ENCODE measurements at places on chromosomes 6 and 20.

DNA sequence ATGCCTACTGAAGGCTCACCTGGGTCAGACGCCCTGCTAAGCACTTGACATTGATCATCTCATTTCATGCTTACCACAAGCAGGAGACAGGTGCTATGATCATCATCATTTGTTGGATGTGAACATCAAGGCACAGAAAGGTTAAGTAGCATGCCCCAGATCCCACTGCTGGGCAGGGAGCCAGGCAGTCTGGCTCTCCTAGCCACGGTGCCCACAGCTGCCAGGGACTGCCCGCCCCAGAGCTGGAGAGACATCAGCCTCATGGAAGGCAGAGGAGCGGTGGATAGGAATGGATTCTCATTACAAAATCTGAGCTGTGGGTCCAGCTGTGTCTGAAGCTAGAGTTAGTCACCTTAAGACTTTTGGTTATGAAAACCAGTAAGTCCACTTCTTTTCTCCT lies 3.6 kb downstream of the SULF2 start:
- DNase-seq, result no peak

DNA sequence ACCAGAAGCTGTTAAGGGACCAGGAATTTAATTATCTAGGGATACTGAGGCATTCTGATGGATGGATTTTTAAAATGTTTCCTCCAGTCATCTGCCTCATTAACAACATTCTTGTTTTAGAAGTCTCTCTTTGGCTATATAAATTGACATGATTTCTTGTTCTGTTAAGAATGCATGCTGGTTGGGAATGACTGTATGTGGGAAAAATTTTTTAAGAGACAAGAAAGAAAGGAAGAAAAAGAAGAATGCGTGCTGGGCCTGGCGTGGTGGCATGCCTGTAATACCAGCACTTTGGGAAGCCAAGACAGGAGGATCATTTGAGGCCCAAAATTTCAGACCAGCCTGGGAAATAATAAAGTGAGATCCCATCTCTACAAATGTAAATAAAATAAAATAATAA lies 203.6 kb downstream of the GJA1 start:
- DNase-seq, result no peak

- DNase-seq, result no peak
Observed at GRCh38 chr20:47353692-47354463, 2.6 kb downstream of the ZMYND8 start.

- DNase-seq, result no peak
Observed at GRCh38 chr6:145332011-145332410, 403.3 kb downstream of the EPM2A start.

GRCh38 chr6:106084989-106085691 lies 996 bp upstream of the PRDM1 start:
- DNase-seq, result no peak

GRCh38 chr20:63154395-63154794 lies 61.5 kb downstream of the YTHDF1 start:
- DNase-seq, result no peak

DNA sequence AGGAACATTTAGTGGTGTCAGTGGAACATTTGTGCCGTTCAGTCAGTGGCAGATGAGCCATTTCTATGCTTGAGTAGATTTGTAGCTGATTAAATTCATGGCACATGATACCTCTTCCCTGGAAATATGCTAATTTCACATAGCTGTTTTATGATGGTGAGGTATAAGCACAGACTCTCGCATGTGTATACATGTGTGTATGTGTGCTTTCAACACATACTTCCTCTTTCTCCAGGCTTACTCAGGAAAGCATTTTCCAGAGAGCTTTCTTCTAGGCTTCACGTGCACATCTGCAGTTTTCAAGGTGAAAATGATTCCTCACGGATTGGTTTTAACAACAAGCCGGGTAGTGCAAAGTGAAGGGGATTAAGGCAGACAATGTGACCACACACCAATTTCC lies 396.5 kb downstream of the HDGFL1 start:
- no peak for DNase-seq

DNA sequence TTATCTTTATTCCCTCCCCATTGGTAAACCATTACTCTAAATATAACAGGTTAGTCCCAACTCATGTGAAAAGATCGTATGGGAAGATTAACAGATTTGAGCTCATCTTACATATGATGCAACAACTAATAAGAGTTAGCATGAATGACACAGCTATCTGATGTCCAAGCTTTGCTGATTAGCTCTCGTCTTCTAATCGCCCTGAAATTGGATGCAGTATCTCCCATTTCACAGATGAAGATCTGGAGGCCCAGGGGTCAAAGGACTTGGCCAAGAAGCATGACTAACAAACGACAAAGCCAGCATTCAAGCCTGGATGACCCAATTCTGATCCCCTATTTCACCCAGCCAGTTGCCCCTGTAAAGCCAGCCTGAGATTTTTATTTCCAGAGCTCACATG lies 8.4 kb upstream of the BMP7 start:
- no peak for DNase-seq

DNA sequence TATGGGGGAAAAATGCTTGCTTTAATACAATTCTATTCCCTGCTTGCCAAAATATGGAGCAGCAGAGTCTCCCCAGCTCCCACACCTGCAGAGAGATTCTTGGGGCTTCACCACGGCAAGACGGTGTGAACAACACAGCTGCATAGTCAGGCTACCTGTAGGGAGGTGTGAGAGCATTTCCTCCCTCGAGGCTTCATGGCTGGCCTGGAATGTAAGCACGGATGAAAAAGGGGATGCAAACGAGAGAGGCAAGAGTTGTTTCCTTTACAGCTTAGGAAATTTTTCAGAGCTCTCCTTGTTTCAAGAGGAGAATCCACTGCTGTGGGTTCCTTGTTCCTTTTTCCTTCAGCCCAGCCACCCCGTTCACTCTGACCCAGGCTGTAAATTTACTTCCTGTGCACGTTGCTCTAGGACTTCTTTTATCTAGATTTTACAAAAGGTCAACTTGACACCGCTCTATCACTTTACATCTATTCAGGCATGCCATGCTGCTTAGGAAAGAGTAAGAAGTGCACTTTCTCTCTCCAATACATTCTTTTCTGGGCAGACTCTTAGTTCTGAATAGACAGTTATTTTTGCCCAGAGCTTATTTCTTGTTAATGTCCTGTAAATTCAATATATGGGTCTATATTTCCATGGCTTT lies 197.1 kb downstream of the KHDC1L start:
- DNase-seq, result no peak

GRCh38 chr6:125314009-125314581 lies 12.3 kb upstream of the HDDC2 start:
- peak; percentile 50 for DNase-seq

DNA sequence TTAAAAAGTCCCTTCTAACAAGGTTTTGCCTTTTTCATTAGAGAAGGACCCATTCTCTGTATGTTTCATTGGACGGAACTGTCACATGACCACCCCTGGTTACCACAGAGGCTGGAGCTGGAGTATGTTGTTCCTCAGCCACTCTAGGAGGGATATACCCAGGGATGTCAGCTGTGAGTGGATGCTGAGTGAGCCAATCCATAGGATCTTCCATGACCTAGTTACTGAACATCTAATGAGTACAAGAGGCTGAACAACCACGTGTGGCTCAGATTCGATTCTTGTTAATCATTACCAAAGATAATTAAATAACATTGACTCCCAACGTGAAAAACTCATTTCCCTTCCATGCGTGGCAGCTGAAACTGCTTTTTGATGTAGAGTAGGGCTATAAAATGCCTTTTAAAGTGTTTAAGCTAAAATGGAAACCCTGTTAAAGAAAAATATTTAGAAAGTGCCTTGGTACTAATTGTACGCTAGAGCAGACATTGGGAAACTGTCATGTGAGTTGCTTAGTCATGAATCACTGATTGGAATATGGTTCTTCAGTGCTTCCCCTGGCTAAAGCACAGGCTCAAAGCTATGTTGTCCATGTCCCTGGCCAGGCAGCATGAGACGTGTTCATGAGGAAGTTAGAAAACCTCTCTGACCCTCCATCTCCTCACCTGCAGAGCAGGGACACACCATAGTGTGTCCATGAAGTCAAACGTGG lies 256.1 kb downstream of the ZNF217 start:
- no peak for DNase-seq

DNA sequence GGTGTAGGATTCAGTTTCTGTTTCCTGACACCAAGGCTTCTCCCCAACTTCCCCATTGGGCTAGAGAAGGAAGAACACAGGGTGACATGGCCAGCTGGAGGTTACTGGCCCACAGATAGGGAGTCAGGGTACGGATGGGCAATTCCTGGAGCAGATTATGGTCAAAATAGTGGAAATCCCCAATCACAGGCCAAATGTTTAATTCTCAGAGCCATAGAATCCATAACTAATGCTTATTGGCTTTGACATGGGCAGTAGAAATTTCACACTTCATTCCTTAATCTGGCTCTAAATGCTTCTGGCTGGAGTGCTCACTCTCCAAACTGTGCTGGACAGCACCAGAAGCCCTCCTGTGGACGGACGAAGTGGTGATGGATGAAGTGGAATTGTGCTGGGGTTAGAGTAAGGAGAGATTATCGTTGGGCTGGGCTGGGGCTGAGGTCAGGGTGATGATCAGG lies 887 bp downstream of the SIGLEC1 start:
- no peak for DNase-seq

GRCh38 chr20:9100691-9101090 lies 31.8 kb downstream of the PLCB4 start:
- DNase-seq, result no peak

GRCh38 chr20:9520086-9520485 lies 5.7 kb downstream of the LAMP5 start:
- no peak for DNase-seq

- DNase-seq, result no peak
Observed at GRCh38 chr20:42747765-42748411, 441.8 kb downstream of the PTPRT start.

DNA sequence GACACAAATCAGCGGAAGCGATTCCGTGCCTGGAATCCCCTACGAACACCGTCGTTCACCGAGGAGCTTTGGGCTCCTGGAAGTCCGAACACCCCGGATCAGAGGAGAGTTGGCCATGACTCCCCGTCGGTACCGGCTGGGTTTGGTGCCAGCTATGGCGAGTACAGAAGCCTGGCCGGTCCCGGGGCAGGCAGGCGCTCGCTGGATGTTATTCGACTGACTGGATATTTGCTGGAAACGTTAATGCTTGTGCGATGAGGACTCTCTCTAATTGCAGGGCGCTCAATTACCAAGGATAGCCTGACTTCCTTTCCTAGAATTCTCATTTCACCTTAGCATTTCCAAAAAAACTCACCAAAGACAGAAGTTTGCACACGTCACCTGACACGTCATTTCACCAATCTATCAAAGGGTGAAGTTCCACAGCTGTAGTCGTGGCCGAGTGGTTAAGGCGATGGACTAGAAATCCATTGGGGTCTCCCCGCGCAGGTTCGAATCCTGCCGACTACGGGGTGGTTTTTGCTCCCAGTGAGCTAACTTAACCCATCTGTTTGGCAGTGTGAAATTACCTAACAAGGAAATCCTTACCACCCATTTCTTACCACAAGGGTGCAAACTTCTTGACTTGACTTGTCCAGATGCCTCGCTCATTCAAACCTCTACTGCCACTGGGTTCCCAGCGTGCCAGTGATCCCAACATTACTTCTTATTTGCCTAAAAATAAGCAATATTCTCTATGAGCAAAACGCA lies 22.7 kb upstream of the ZNF184 start:
- peak; percentile 49 for DNase-seq

DNA sequence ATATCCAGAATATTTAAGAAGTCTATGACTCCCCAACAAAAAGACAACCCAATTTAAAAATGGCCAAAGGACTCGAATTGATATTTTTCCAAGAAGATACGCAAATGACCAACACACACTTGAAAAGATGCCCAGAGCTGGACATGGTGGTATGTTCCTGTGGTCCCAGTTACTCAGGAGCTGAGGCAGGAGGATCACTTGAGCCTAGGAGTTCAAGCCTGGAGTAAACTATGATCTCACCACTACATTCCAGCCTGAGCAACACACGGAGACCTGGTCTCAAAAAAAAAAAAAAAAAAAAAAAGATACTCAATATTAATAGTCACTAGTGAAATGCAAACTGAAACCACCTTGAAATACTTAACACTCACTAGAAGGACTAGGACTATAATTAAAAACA lies 12.2 kb upstream of the ARMC2 start:
- DNase-seq, result no peak

DNA sequence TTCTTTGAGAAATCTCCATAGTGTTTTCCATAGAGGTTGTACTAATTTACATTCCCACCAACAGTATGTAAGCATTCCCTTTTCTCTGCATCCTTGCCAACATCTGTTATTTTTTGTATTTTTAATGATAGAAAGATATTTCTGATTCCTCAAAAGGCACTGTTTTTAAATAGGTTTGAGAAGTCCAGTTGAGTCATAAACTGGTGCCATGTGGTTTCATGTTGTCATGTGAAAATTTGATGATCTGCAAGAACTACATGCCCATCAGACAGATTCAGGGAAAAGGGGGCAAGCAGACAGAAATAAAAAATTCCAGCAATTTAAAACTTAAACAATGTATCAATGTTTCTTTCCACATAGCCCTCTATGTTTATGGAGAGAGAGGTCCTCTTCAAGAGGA lies 227.5 kb downstream of the KCNQ5 start:
- DNase-seq, result no peak

- no peak for DNase-seq
Observed at GRCh38 chr6:45587229-45588060, 209.7 kb upstream of the SUPT3H start.

DNA sequence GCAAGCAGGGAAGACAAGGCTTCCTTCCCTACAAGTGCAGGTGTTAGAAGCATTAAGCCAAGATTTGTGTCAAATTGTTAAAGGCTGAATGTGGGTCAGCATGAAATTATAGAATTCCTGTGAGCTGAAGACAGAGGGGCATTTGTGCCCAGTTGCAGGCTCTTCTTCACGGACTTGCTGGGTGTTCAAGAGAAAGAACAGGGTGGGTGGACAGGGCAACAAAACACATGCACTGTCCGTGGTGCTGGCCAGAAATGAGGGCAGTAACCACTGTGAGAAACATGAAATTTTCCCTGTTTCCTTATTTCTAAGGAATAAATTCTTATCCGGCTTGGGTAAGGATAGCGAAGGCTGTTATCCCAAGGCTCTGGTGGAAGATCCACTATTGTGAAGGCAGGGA lies 579.5 kb upstream of the HTR1E start:
- DNase-seq, result no peak

DNA sequence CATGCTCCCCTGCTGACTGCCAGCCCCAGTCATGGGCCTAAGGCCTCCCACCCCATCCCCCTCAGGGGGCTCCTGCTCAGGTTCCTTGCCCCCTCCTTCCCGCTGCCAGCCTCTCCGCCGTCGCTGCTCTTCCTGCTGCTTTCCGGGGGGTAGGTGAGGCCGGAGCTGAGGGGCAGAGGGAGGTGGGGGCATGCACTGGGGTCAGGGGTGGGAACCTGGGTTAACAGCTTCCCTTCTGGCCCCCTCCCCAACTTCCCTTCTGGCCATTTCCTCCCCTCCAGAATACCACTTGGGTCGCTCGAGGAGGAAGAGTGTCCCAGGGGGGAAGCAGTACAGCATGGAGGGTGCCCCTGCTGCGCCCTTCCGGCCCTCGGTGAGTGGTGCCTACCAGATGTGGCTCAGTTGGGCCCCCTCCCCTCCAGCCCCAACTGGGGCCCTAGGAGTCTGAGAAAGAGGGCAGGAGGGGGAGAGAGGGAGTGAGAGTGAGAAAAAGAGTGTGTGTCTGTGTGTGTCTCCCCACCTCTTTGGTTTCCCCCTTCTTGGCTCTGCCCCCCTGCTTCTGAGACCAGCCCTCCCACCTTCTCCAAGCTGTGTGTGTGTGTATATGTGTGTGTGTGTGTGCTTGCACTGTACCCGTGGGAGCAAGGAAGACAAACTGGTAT lies 12.1 kb downstream of the SYNGAP1 start:
- DNase-seq, result no peak
